Lower lobe of right lung (tissue), 2 donors: ENCODE measurements at places on chromosomes 11 and 22. TPM values are rescaled to one million over a fixed set of nuclear protein-coding genes. Genes with fewer than 3 reads are reported as not detected.

Gene TH
- not detected for total RNA-seq

DNA sequence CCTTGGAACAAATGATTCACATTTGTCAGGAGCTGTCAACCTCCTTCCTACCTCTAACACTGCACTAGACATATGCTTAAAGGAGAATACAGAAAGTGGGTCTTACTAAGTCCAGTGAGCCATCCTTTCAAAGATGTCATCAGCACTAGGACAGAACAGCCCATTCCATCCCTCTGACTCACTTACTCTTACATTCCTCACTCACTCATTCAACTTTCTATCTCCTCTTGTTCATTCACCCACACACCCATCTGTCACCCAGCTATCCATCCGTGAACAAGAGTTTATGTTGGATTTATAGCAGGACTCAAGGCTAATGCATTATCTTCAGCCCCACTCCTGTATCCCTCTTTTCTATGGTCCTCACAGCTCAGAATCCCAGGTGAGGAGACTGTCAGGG, 9.1 kb downstream of the INSC start:
- H3K36me3 ChIP-seq: no peaks in the 10 kb centered on the region
- H3K4me3 ChIP-seq: no peak overlapping the region
- H3K27ac ChIP-seq: no peak overlapping the region
- DNase-seq: no peak
- no peaks in the 10 kb centered on the region for H3K27me3 ChIP-seq

- no peak overlapping the region for H3K4me3 ChIP-seq
- H3K36me3 ChIP-seq: no peaks in the 10 kb centered on the region
- no peaks in the 10 kb centered on the region for H3K4me1 ChIP-seq
- H3K27ac ChIP-seq: no peak overlapping the region
These were observed 11.3 kb upstream of the CCDC86 start for GRCh38 chr11:60830478-60831142.

- no peaks in the 10 kb centered on the region for H3K36me3 ChIP-seq
- DNase-seq: no peak
- no peak overlapping the region for H3K4me3 ChIP-seq
- H3K27me3 ChIP-seq: no peaks in the 10 kb centered on the region
These were observed 140.0 kb downstream of the RAB38 start for GRCh38 chr11:88035271-88035670.

- DNase-seq: no peak
- H3K27me3 ChIP-seq: peaks cover 10% of the 10 kb centered on the region
- H3K4me1 ChIP-seq: no peaks in the 10 kb centered on the region
- no peaks in the 10 kb centered on the region for H3K36me3 ChIP-seq
- no peak overlapping the region for H3K4me3 ChIP-seq
- H3K27ac ChIP-seq: no peak overlapping the region
These were observed 47.7 kb downstream of the OTOG start for GRCh38 chr11:17594686-17595192.
